ENCODE measurements at places on chromosomes 12 and 14.

GRCh38 chr14:80965037-80965436, 9.6 kb downstream of the TSHR start:
- no peak for DNase-seq

GRCh38 chr12:1531153-1531653, 63.2 kb downstream of the FBXL14 start:
- DNase-seq, result no peak

DNA sequence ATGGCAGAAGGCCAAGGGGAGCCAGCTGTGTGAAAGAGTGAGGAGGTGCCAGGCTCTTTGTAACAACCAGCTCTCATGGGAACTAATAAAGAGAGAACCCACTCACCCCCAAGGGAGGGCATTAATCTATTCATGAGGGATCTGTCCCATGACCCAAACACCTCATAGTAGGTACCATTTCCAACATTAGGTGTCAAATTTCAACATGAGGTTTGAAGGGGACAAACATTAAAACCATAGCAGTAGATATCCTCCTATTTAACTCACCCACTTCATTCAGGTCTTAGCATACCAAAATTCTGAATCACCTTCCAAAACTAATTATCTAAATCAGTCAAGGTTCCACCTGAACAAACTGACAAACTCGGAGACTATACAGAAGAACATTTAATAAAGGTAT, 75.3 kb downstream of the PPFIA2 start:
- no peak for DNase-seq

- no peak for DNase-seq
These were observed 28.2 kb downstream of the DACT1 start for GRCh38 chr14:58665773-58666500.

GRCh38 chr14:59160506-59160905, 28.0 kb upstream of the DAAM1 start:
- no peak for DNase-seq

Measured in stimulated activated CD4-positive, alpha-beta T cell treated with anti-CD3 and anti-CD28 coated beads, TNF-alpha, amount 100 ng/mL, for 48 hours (primary cell).